ENCODE measurements at places on chromosomes 2 and 18. TPM values are rescaled to one million over a fixed set of nuclear protein-coding genes. Genes with fewer than 3 reads are reported as not detected.

The ADGRF3 gene
- total RNA-seq: not detected

The HK2 gene
- total RNA-seq: 55.9 TPM

The ARHGEF4 gene
- total RNA-seq: 6.3 TPM

The SPC25 gene
- total RNA-seq: 2.6 TPM

The EGR4 gene
- not detected for total RNA-seq

The RAB6D gene
- total RNA-seq: not detected

The CRYGD gene
- not detected for total RNA-seq

The STPG4 gene
- total RNA-seq: 0.12 TPM

The POTEJ gene
- total RNA-seq: not detected

The GLI2 gene
- total RNA-seq: 5.1 TPM

The IL36G gene
- total RNA-seq: not detected

The ATP8B1 gene
- 46.1 TPM for total RNA-seq

The ANAPC1 gene
- 78.1 TPM for total RNA-seq

The HOXD1 gene
- total RNA-seq: not detected

The CXCR1 gene
- total RNA-seq: not detected

The DYTN gene
- total RNA-seq: not detected

The DSG1 gene
- not detected for total RNA-seq

The ICOS gene
- not detected for total RNA-seq

The ZNF407 gene
- total RNA-seq: 18.9 TPM

The FIGN gene
- 1.4 TPM for total RNA-seq

The ID2 gene
- 94.4 TPM for total RNA-seq

The ABCB11 gene
- not detected for total RNA-seq

The GAREM2 gene
- total RNA-seq: 0.22 TPM

The HOXD8 gene
- 4.4 TPM for total RNA-seq

The ACAA2 gene
- total RNA-seq: 19.5 TPM

The KHK gene
- 1.2 TPM for total RNA-seq

The CHRND gene
- not detected for total RNA-seq

The ASNSD1 gene
- total RNA-seq: 77.4 TPM

Data from uterine smooth muscle cell (primary cell).